ENCODE measurements at places on chromosomes 4 and X.

DNA sequence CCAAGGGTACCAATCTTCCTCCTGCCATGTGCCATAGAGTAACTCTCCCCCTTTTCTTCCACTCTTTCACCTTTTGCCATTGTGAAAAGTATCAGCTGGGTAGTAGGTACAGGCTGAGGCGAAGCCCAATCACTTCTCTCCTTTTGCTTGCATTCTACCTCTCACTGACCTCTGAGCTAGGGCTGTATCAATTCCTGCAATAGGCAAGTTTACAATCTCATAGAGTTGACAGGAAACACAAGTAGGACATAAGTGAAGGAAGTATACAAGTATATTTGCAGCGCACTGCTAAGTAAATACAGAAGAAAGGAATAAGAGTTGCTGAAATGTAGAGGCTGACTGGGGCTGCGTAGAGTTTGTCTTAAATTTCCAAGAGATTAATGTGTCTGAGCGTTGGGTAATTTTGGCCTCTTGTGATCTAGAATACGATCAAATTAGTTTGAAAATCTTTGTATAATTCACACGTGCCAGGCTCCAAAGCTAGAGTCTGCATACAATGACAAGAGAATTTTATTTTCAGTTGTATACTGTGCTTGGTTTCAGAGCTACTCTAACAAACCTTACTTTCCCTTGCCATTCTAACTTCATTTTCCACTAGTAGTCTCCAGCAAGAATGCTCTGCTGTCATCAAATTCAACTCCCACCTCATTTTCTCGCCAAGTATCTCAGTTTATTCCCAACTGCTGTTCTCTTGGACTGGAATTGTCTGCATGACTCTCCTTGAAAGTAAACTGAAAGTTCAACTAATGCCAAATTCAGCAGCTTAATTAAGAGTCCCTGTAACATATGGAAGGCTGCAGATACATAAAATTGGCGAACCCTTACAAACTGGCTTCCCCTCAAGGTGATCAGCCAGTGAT lies 90.3 kb downstream of the ATP11C start:
- DNase-seq, result no peak

DNA sequence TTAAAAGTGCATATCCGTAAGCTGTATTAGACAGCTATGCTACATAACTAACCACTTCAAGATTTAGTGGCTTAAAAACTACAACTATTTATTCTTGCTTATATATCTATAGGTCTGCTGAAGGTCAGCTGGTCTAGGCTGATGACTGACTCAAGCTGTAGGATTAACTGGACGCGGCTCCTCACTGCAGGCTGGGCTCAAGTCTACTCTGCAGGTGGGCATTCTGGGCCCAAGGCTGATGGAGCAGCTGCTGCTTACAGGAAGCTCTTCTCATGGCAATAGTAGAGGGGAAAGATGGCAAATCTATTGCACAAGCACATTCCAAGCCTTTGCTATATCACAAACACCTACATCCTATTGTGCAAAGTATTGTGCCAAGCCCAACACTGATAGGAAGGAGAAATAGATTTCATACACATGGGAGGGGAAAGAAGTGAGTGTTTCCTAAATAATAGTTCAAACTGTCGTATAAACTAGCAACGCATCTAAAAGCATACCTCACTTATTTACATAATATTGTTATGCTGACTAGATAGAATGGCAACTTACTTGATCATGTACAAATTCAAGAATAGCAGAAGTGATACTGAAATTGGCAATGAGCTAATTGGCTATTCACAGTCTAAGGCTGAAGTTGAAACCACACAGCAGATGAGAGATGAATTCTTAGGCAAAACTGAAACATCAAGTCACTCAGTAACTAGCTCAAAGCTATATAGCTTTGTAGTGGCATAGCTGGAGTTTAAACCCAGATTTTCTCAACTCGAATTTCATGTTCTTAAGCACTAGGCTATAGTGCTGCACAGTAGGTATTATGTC lies 263.8 kb downstream of the NKX6-1 start:
- DNase-seq, result no peak

GRCh38 chrX:66162331-66162822 lies 1.7 kb upstream of the HEPH start:
- no peak for DNase-seq

DNA sequence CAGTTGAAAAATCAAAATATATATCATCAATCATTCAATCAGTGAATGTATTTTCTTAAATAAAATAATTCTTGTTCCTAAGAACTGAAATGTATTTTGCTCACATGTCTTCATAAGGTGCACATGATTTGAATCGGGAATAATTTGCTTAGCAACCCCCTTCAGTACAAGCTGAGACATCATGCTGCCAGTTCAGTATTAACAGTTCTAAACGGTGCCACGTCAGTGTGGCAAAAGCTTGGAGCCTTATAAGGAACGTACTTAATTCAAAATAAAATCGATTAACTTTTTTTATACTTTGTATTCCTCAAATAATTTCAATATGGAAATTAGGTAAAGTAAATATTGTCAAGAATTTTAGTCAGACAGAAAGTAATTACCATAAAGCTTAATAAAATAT lies 287.9 kb downstream of the CCSER1 start:
- DNase-seq, result peak; percentile 53

- DNase-seq, result no peak
These were observed 60.8 kb downstream of the AWAT2 start for GRCh38 chrX:69988955-69989394.

- DNase-seq, result no peak
These were observed 214.4 kb upstream of the KLF3 start for GRCh38 chr4:38449506-38450174.

DNA sequence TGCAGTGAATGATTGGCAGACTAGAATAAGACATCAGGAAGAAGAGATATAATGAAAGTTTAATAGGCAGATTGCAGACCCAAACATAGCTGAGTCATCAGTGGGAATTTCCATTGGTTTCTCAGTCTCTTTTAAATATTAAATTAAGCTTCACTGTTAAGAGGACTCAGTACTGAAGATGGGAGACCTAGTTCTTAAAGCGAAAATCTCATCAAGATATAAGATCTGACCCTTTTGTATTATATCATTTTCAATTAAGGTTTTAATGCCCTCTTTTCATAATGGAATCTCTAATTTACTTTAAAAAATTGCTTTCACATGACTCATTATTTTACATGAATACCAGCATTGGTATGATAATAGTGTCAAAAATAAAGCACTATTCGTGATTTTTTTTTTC lies 168.9 kb upstream of the ATOH1 start:
- DNase-seq, result no peak

- DNase-seq, result peak; percentile 31
These were observed 84.2 kb downstream of the BCOR start for GRCh38 chrX:40013266-40014195.

GRCh38 chr4:102783006-102783405 lies 22.2 kb upstream of the MANBA start:
- DNase-seq, result no peak

- no peak for DNase-seq
These were observed 121.9 kb downstream of the PALLD start for GRCh38 chr4:168618577-168619265.

DNA sequence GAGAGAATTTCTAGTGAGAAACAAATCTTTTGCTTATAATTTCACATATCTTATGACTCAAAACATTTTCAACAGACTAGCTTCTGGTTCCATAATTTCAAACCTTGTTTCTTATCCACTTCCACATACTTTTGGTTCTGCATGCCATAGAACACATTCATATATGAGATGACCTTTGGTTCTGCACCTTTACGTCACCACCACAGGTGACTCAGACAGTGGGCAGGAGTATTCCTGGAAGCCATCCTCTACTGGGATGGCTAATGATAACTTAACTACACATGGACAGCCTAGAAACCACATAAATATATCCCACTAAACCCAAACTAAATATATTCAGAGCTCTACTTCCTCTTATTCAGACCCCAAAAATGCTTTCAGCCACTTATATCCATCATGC lies 133.3 kb downstream of the DCK start:
- DNase-seq, result no peak

GRCh38 chr4:83308672-83309071 lies 24.1 kb upstream of the COQ2 start:
- DNase-seq, result no peak

GRCh38 chr4:55754754-55755350 lies 64.7 kb upstream of the EXOC1L start:
- no peak for DNase-seq

DNA sequence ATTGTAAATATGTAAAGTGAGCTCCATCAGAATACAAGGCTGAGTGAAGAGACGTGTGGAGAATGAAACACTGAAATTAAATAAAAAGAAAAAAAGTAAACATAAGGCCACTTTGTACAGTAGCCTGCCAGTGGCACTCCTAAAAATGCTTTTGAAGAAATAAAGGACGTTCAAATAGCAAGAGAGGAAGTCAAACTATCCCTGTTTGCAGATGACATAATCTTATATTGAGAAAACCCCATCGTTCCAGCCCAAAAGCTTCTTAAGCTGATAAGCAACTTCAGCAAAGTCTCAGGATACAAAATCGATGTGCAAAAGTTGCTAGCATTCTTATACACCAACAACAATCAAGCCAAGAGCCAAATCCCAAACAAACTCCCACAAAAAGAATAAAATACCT lies 24.2 kb downstream of the RASSF6 start:
- DNase-seq, result no peak

- no peak for DNase-seq
These were observed 99.3 kb downstream of the AMMECR1 start for GRCh38 chrX:110218591-110218990.

DNA sequence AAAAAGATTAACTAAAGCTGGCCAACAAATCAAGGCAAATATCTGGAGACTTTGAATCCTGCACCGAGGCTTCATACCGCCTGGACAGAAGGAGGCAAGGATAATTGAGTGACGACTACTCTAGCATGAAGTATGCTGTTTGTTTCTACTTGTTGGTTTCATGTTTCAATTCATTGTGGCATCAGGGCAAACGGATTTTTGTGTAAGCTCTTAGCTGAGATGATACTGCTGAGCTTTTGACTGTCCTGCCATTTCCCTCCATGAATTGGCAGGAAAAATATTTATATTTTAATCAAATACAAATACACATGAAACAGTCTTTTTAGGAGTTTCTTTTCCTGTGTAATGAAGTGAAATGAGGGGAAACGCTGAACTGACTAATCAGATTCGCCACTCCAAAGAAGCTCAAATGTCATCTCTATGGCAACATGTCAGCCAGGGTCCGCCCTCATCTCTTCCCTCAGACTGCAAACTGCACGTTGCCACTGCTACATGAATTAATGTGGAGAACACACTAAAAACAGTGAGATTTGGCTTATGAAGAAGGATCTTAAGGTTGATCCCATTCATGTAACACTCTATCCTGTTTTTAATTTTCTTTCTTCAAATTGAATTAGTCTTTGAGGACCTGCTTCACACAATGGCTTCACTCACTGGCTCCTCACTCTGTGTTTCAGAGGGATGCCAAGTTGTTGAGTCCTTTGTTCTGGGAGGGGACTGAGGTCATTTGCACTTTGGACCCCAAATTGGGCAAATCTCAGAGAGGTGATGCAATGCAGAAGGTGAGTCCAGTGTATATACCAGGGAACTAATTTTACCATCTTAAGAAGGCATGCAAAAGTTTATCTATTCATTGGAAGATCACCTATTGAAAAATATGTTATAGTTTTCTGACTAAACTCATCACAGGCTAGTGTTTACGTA lies 149.6 kb upstream of the MID1 start:
- peak; percentile 9 for DNase-seq

DNA sequence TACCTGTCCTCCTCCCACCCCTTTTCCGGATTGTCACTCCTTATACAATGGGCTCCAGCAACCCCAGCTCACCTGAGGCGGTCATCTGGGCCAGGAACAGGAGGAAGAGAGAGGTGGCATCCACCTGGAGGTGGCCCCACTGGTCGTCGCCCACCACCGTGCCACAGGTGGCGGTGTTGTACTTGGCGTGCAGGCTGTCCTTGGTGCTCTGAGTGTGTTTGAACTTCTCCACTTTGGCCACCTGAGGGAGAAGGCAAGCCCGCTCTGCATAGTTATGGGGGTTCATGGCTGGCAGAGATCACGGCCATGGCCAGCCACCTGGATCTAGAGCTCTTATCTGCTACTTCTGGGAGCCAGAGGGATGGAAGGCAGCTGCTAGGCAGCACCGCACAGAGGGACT lies 32.9 kb downstream of the PHKA2 start:
- DNase-seq, result no peak

DNA sequence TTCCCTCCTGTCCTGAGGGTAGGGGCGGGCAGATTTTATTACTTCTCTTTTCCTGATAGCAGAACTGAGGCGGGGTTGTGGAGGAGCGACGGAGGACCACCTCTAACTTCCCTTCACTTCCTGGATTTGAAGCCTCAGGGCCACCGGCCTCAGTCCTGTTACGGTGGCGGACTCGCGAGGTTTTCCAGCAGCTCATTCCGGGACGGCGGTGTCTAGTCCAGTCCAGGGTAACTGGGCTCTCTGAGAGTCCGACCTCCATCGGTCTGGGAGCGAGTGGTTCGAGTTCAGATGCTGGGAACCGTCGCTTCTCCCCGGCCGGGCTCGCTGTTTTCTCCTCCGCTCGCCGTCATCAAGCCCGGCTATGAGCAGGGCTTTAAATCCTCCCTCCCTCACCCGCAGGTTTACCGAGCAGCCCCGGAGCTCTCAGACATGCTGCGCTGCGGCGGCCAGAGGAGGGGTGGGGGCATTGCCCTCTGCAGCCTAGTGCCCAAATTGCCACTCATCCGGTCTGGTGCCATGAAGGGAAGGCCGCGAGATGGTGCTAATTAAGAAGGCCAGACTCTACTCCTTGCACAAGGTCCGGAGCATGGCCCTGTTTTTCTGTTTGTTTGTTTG lies 23.3 kb downstream of the HAND2 start:
- DNase-seq, result no peak

DNA sequence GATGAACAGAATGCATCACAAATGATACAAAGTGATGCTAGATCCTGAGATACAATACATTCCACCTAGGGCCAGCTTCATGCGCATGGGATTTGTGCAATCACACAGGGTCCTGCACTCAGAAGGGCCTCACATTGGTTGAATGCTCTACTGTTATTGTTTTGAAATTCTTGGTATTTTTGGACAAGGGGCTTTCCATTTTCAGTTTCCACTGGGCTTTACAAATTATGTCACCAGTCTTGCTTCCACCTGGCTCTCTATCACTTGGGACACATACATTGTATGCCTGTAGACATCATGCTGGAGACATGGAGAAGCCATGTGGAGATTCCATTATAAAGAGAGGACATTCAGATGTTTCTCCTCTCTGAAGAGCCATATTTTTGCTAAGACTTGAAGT lies 155.8 kb downstream of the NAA11 start:
- no peak for DNase-seq

GRCh38 chr4:26884486-26884988 lies 23.9 kb downstream of the STIM2 start:
- DNase-seq, result no peak

DNA sequence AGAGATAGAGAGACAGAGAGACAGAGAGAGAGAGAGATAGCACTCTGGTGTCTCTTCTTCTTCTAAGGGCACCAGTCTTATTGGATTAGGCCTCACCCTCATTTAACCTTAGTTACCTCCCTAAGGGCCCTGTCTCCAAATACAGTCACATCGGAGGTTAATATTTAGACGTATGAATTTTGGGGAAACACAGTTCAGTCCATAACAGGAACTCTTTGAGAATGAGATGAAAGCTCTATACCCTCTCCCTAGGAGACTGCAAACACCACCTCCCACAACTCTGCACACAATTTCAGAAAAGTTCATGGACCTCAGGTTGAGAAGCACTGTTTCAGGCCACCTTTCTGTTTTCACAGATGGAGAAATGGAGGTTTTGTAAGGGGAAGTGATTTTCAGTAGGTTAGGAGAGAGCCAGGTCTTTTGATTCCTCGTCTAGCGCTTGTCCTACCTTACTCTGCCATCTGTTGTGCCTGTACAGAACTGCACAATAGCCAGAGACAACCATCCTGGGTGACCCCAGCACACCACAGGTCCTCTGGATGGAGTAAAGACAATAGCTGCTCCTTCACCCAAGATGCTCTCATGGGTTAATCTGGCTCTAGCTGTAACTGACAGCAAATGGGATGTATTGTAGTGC lies 16.9 kb upstream of the LOC101059915 start:
- peak; percentile 33 for DNase-seq
